Stimulated activated naive CD4-positive, alpha-beta T cell treated with Interleukin-2 at 50 U/mL for 16 hours (primary cell): ENCODE measurements at places on chromosomes 2 and 18.

DNA sequence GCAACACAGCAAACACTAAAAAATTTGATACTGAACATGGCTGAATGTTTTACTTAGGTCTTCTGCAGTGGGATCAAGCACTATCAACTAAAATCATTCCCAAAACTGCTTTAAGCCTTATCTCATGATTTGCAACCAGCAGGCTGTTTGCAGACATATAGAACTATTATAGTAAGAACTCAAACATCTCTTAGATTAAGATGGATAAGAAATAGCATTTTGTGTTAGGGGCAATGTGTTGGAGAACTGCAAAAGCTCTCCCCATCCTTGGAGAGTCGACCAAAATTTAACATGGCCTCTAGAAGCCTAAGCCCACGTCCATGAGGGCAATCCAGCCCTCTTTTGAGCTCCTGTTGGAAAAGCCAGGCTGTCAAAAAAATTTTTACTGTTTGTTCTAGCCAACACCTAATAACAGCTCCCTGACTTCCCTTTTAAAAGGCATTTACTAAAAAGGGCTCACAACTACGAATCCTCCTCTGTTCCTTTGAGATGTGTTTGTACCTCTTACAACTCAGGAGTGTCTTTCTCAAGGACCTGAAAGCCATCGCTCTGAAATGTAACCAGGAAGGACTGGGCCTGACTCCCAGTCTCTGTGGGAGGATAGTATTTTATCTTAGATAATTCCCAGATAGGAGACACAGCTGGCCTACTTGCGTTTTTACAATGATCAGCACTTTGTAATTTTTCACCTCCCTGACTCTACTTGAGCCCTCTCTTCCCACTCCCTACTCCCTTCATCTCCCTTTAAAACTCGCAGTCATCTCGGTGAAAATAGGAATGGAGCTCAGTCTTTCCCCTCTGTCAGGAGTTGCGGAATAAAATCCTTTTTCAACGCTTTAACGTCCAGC is 1.4 kb downstream of the KRCC1 start:
- no peak for DNase-seq

GRCh38 chr18:9094307-9095226 is 7.9 kb upstream of the NDUFV2 start:
- DNase-seq: peak; percentile 76

DNA sequence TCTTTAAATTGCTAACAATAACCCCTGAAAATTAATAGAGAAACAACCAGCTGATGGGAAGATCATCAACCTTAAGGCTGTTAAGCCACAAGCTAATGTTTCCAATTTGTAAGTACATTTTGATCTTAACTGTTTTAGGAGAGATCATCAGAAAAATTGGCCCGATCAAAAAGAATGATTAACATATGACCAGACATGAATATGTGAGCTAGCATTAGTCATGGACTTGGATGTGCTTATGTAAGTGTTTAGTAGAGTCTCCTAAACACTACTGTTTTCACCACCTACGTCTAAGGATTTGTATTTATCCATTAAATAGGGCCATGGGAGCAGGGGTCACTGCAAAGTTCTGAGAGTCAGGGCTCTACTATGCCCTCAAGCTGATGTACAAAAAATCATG is 4.3 kb downstream of the LMAN1 start:
- no peak for DNase-seq

GRCh38 chr18:54872681-54873080 is 44.4 kb downstream of the RAB27B start:
- DNase-seq: no peak

- DNase-seq: no peak
Measured at GRCh38 chr18:21672521-21673267, 31.9 kb downstream of the ABHD3 start.

GRCh38 chr18:73636355-73636754 is 511.3 kb downstream of the FBXO15 start:
- no peak for DNase-seq

- DNase-seq: no peak
Measured at GRCh38 chr2:45973426-45973825, 322.0 kb downstream of the PRKCE start.

DNA sequence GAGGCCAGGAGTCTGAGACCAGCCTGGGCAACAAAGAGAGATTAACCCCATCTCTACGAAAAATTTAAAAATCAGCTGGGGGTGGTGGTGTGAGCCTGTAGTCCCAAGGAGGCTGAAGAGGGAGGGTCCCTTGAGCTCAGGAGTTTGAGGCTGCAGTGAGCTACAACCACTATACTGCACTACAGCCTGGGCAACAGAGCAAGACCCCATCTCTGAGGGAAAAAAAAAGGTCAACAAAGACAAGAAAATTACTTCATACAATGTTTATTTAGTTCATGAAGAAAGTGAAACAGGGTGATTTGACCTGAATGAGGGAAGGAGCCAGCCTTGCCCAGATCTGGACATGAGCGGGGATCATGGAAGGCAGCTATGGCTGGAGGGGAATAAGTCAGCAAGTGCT is 59.1 kb downstream of the TMEM163 start:
- no peak for DNase-seq

DNA sequence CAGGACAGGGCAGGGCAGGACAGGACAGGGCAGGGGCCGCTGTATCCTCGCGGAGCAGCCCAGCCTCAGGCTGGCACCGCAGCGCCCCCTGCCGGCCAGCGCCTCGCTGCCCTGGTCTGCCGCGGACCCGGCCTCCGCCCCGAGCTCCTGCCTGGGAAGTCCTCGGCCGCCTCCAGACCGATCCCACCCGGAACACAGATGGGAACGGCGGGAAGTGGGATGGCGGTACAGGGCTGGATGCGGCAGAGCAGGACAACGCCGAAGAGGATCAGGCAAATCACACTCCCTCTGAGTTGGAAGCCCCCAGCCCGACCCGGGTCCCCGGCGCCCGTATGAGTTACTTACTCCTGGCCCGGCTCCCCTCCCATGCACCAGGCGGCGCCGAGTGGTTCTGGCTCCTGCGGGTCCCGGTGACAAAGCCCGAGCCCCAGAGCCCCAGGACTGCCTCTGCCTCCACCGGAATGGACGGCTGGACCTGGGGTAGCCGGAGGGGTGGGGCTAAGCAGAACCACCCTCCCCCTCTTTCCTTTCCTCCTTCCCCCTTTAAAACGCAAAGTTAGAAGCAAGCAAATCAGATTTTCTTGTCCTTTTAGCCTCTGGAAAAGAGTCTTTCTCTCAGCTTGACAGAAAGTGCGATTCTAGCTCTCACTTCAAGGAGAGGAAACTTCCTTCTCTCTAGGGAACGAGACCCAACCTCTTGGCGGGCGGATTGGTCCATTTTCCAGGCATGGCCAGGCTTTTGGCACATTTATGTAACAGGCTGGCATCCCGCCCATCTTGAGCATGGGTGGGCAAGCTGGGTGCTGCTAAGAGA is at the start of gene TP53I3:
TSS of gene TP53I3 (minus strand) at position 449 of the 814 bp plus-strand sequence. CDS start 508 bp downstream, outside the sequence.
- DNase-seq: peak; percentile 69

DNA sequence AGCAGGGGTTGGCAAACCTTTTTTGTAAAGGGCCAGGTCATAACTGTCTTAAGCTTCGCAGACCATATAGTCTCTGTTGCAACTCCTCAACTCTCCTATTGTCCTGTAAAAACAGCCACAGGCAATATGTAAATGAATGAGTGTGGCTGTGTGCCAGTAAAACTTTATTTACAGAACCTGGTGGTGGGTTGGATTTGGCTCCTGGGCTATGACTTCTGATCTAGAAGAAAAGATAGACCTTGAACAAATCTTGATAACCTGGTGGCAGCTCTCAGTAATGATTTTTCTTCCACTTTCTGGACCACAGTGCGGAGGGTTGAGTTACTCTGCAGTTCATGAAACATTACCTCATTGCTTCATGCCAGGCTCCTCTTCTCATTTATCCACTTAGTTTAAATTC is 139.3 kb downstream of the MYCN start:
- no peak for DNase-seq

DNA sequence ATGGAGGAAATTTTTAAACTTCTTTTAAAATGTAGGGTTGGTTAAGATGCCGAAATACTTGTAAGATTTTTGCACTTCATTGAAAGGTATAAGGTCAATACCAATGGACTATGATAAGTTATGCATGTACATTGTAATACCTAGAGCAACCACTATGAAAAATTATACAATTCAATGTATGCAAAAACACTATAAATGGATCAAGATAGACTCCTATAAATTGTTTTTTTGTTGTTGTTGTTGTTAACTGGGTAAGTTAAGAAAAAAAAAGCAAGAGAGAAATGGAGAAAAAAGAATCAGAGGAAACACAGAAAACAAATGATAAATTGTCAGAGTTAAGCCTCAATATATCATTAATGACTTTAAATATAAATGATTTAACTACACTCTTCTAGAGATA is 421.2 kb downstream of the TMEM182 start:
- DNase-seq: no peak

DNA sequence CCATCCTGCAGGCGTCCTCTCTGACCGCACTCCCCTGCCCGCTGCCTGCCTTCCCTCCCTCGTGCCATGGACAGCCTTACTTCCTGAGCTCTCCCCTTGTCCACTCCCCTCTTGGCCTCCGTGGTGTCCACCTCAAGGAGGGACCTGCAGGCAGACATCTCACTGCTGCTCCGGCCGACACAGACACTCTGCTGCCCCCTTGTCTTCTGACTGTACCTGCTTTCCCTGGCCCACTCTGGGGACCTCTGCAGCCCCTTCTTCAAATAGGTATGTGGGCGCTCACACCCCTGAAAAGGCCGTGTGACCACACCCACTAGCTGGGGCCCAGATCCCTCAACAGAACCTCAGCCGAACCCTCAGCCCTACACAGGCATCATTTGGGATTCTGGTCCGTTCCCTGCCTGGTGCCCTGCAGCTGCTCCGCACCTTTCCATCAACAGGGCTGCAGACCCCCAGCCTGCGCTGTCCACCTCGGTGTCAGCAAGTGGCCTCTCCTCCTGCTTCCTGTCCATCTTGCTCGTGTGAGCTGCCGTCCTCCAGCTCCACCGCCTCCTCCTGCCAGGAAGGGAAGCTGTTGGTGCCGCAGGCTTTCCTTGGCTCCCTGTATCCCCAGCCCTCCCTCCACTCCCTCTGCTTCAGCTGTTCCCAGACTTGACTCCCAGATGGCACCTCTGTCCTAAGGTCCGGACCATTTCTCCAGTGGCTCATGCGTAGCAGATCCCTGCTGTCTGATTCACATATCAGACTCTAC is 94.1 kb downstream of the KLHL29 start:
- DNase-seq: no peak

GRCh38 chr2:219220652-219221402 is 2.1 kb upstream of the ABCB6 start:
- DNase-seq: no peak

- DNase-seq: no peak
Measured at GRCh38 chr2:150698016-150698661, 210.7 kb upstream of the RND3 start.

- DNase-seq: no peak
Measured at GRCh38 chr18:25136416-25137196, 215.4 kb downstream of the ZNF521 start.

- no peak for DNase-seq
Measured at GRCh38 chr2:240248721-240249422, 108.4 kb upstream of the OTOS start.

DNA sequence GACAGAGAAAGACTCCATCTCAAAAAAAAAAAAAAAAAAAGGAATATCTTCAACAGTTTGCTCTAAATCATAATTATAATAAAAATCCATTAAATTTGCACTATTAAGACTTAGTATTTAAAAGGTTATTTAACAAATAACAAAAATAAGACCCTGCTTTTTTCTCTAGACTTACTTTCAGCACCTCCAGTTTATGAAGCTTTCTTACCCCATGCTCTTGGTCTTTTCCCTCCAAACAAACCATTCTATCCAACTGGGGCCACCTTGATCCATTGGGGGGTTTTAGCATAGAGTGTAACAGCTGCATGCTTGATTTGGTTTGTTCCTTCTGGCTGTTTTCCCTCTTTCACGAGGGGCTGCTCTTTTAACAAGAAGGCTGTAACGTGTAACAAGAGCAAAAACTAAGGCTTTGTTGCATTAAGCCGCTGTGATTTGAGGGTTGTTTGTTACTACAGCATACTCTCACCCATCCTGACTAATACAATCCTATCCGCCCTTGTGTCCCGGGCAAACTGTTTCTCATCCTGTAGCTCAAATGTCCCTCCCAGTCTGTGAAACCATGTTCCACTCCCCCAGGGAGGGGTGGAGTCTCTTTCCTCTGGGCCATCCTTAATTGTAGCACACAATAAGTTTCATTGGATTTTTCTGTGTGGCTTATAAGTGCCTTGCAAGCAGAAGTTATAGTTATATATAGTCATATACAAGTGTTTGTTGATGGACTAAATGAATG is 9.6 kb upstream of the MYCN start:
- no peak for DNase-seq

GRCh38 chr18:35409911-35410310 is 32.8 kb upstream of the ZNF396 start:
- DNase-seq: no peak

GRCh38 chr2:86445436-86445835 is 4.3 kb downstream of the KDM3A start:
- no peak for DNase-seq

- no peak for DNase-seq
Measured at GRCh38 chr18:5155907-5156287, 41.2 kb downstream of the AKAIN1 start.

GRCh38 chr2:44075541-44075940 is 79.8 kb upstream of the LRPPRC start:
- DNase-seq: no peak

DNA sequence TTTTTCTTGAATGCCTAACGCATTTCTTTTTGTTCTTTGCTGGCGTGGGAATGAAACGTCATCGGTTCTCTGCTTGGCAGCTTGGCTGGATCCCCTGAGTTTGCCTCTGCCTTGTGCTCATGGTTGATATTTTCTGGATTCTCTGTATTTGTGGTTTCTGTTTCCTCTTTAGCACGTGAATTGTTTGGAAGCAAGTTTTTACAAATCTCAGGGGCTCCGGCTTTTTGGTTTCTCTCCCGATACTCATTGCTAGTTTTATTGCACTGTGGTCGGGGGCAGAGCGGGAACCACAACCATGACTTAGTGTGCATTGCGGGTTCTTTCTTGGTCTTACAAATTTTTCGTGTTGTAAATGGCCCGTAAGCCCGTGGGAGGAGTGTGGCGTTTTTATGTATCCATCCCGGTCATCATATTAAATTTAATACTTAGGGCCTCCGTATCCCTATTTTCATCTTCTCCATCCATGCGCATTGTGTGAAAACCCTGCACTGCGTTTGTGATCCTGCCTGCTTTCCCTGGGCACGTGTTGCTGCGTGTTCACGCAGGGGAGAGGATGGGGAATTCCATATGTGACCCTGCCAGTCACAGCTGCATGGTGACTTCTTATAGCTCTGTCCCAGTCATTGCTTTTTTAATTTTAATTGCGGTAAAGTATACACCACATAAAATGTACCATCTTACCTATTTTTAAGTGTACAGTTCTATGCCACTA is 9.4 kb downstream of the RAMP1 start:
- no peak for DNase-seq

DNA sequence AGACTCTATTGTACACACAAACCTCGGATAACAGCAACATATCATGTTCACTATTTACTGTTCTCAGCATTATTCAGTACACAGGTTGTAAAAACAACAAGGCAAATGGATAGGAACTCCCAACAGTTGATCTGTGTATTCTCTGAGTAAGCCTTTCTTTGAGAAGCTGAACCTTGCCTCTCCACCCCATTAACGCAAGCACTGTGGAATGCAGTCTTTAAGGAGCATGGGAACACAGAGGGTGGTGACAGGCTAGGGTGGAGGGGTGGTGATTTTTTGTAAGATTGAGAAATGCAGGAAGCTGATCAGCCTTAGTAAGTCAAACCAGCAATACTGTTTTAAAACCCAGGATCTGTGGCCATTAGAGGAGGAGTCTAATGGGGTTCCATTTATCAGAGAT is 19.6 kb upstream of the SERPINB11 start:
- DNase-seq: no peak

- no peak for DNase-seq
Measured at GRCh38 chr18:48784656-48785055, 166.1 kb downstream of the SMAD7 start.

- DNase-seq: no peak
Measured at GRCh38 chr2:85735691-85736090, 18.1 kb upstream of the ATOH8 start.
